ENCODE measurements at places on chromosomes 12 and 14.

DNA sequence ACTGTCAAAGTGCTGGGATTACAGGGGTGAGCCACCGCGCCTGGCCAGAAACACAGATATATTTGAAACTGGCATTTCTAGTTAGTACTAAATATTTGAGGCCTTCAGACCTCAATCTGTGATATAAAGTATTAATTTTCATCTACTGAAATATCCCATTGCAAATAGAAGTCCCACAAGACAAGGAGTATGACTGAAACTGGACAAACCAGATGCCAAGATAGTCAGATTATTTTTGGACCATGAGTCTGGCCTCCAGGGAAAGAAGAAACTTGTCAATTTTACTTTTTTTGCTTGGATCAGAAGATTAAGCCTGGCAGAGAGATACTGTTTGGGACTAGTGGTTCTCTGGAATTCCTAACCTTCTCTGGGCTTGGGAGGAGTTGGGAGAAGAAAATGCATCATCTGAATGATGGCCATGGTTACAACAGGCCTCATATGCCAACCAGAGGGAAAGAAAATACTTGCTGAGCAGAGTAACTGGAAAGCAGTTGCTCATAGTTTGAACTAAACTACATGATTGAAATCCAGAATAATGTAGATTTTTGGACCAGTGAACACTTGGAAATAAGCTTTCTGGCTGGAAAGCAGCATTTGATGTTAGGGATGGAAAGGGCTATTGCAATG lies 2.9 kb upstream of the SMOC1 start:
- DNase-seq: no peak

GRCh38 chr12:125186471-125187147 lies 121.4 kb downstream of the AACS start:
- no peak for DNase-seq

GRCh38 chr12:49451468-49452259 lies 84.4 kb downstream of the SPATS2 start:
- no peak for DNase-seq

DNA sequence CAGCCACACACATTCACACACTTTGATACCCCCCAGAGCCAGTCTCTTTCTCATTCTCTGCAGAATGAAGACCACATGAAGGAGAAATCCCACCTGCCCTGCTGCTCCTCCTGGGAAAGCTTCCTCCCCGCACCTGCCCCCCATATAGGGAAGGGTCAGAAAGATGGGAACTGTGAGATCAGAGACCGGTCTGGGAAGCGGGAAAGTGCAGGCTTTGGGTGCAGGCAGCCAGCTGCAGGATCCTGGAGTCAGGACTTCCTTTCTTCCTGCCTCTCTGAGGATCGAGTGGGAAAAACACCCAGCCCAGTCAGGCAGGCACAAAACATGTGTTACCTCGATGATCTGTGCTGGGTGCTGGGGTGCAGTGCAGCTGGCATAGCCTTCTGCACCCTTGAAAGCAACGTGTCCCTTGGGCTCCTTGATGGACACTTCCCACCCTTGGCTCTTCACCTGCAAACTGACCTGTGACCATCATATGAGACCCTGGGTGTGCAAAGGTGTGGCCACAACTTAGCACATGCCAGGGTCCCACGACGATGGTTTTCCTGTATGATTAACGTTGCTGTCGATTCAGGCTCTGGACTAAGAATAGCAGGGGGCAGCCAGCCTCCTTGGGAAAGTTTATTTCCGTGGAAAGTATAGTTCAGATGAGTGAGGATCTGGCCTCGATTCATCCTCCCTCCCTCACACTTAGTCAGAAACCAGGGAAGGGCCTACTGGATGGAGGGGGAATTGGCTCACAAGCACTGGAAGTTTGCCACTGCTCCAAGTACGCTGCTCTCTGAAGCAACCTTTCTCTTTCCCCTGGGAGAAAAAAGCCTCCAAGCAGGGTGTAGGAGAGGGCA lies 105.4 kb upstream of the MED13L start:
- DNase-seq: no peak

- no peak for DNase-seq
Measured at GRCh38 chr12:42802785-42803189, 213.2 kb upstream of the PRICKLE1 start.

DNA sequence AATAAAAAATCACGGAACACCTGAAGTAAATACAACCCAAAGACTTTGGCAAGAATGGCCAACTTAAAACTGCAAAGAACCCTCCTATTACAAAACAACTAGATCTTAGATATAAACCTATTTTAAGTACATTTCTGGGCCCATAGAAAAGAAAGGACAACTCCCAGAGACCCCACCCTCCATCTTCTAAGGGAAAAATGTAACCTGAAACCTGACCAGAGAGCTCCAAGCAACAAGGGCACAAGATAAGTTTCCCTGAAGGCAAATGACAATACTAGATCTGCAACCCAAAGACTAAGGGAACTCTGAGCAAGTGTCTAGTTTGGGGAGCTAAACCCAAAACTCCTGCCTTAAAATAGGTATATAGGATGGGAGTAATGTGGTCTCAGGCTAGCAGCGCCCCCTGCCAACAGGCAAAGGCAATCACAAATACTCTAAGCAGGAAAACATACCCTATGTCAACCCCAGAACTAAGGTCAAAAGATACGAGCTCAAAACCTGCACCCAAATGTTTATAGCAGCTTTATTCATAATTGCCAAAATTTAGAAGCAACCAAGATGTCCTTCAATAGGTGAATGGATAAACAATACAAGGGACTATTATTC lies 218.9 kb downstream of the ITPR2 start:
- DNase-seq: no peak

DNA sequence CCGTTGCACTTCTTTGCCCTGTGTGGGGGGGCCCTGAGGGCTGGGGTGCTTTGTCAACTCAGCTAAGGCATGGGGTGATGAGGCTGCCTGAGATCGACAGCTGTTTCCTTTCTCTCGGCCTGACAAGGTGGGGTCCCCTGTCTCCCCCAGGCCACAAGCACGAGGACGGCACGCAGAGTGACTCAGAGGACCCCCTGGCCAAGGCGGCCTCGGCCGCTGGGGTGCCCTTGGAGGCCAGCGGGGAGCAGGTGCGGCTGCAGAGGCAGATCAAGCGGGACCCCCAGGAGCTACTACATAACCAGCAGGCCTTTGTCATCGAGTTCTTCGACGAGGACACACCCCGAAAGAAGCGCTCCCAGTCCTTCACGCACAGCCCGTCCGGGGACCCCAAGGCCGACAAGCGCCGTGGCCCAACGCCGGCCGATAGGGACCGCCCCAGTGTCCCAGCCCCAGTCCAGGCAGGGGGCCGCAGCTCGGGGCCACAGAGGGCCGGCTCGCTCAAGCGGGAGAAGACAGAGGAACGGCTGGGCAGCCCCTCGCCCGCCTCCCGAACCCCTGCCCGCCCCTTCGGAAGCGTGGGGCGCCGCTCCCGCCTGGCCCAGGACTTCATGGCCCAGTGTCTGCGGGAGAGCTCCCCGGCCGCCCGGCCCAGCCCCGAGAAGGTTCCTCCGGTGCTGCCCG lies 18.8 kb downstream of the CEP170B start:
- DNase-seq: no peak

GRCh38 chr12:95380997-95381786 lies 92.8 kb upstream of the METAP2 start:
- DNase-seq: no peak

- DNase-seq: no peak
Measured at GRCh38 chr12:18546399-18546798, 191.4 kb downstream of the PLCZ1 start.

DNA sequence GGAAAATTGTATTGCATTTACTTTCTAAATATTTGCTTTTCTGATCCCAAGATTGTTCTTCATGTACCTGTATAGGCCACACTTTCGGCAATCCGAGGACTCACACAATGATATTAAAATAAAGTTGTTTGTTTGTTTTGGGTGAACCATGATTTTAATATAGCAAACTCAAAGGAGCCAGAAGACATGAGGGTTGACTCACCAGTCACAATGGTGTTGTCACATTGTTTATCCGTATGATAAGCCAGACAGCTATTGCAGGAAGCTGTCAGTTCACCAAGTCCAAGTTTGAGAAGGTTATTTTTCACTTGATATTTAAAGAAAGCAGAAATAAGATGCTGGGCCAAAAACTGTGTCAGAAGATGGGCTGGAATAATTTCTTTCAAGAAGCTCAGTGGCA lies 67.1 kb upstream of the CPM start:
- DNase-seq: no peak

GRCh38 chr14:101525640-101526527 lies 35.4 kb upstream of the DIO3 start:
- no peak for DNase-seq

GRCh38 chr12:110543252-110543959 lies 39.7 kb downstream of the PPTC7 start:
- no peak for DNase-seq

DNA sequence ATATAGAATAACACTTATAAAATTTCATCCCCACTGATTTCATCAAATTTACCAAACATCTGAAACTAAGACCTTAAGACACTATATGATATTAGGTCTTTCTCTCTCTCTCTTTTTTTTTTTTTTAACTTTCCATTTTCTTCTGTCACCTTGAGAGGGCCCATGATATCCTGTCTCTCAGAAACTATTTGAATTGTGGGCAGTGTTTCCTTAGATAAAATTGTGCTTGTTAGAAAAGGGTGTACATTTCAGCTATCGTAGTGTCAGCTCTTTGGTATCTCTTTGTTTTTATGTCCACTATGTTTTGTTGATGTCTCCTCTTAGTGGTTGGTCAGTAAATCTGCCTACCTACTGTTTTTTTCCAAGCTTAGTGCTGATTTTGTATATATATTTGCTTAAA lies 23.8 kb downstream of the DNM1L start:
- no peak for DNase-seq

All from activated gamma-delta T cell treated with Interleukin-2 at 50 U/mL for 16 hours (primary cell).